AG10803 (cell line): ENCODE measurements at places on chromosomes 7 and 10.

- no peak for DNase-seq
Measured at GRCh38 chr7:129771201-129771927, 159.8 kb downstream of the NRF1 start.

DNA sequence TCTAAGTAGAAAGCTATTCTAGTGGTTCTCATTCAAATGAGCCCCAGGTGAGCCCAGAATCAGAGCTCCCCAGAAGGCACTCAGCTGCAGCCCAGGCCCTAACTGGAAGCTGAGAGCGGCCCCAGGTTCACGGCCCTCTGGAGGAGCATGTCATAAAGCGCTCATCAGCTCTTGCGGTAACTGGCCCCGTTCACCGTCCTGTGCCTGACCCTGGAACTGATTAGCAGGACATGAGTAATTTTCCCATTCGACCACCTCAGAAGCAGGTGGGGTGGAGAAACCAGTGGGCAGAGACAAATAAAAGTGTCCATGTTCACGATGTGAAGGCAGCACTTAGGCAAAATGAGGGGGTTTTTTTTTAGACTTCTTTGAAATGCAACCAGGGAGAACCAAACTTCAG lies 136.1 kb upstream of the LYZL2 start:
- DNase-seq, result no peak

DNA sequence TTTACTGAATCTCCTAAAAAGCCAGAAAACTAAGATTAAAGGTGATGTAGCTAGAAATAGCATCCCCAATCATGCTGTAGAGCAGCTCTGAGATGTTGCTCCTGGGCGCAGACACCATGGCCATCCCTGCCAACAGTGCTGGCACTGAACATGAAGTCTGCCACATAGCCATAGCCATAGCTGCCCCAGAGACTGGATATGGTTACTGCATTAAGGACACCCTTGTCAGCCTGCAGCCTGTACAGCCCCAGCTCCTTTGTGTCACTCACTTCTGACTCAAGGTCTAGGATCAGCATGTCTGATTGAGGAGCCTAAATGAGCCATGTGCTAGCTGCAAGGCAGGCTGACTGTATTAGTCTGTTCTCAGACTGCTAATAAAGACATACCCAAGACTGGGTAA lies 284.6 kb downstream of the RPS24 start:
- no peak for DNase-seq

GRCh38 chr10:110420401-110421193 lies 77.1 kb upstream of the DUSP5 start:
- DNase-seq, result peak; percentile 41
